ENCODE measurements at places on chromosomes 4 and X.

GRCh38 chr4:113496698-113497097 lies 264.8 kb downstream of the CAMK2D start:
- DNase-seq, result no peak

- DNase-seq, result no peak
Observed at GRCh38 chr4:48944756-48945241, 38.2 kb upstream of the OCIAD2 start.

GRCh38 chrX:154025230-154025629 lies 5.5 kb upstream of the IRAK1 start:
- DNase-seq, result no peak

DNA sequence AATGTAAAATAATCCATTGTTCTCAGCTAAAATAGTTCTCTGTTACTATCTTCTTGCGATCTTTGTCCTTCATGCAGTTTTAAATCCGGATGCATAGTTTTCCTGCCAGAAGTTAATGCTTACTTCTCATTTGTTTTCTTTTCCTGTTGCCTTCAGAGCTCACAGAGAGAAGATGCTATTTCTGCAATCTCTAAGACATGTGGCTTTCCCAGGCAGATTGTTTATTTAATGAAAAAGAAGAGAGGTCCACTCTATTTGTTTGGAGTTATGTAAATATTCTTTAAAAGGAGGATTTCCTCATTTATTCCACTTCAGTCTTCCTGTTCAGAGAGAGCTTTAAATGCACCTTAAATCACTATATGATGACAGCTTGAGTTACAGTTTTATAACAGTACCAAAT lies 39.3 kb upstream of the HPGD start:
- DNase-seq, result no peak

DNA sequence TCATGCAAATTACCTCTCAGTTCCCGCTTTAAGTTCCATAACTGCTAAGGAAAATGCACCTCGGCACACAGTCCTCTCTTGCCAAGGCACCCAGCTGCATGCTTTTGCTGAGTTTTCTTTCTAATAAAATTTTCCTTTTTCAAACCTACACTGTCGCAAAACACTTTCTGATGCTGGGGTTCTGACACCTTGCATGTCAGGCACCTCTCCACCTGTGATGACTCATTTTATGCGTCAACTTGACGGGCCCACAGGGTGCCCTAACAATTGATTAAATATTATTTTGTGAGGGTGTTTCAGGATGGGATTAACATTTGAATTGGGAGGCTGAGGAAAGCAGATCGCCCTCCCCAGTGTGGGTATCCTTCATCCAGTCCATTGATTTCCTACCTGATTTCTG lies 291.0 kb upstream of the STS start:
- no peak for DNase-seq

- no peak for DNase-seq
Observed at GRCh38 chr4:71130827-71131603, 137.6 kb downstream of the DCK start.

DNA sequence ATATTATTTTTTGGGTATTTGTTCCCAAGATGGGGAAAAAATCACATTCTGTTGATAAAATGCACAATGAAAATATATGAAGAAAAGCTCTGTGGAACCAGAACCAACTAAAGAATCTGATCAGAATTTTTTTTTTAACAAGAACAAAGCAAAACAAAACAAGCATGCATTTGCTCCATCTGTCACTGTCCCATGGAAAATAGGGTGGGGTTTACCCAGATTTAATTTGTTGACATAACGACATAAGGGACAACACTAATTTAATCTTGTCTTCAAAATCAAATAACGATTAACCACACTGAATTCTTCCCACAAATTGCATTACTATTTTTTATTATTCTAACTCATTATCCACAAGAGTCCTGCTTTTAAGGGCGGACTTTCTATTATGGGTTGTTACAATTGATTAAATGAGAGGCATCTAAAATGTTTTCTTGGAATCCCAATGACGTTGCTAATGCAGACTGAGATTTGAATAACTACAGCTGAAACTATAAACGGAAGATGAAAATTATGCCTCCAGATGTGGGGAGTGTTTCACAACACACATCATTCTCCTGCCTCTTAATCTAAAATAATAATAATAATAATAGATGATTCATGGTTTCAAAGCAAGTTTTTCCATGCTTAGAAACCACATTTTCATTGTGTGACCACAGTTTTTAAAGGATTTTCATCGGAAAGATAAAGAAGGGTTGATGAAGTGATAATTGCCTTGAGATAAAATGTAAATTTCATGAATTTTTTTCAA lies 307.0 kb upstream of the CPEB2 start:
- DNase-seq, result no peak

- DNase-seq, result no peak
Observed at GRCh38 chrX:109940411-109940810, 62.5 kb upstream of the TMEM164 start.

- no peak for DNase-seq
Observed at GRCh38 chrX:47191806-47192401, 1.7 kb upstream of the UBA1 start.

DNA sequence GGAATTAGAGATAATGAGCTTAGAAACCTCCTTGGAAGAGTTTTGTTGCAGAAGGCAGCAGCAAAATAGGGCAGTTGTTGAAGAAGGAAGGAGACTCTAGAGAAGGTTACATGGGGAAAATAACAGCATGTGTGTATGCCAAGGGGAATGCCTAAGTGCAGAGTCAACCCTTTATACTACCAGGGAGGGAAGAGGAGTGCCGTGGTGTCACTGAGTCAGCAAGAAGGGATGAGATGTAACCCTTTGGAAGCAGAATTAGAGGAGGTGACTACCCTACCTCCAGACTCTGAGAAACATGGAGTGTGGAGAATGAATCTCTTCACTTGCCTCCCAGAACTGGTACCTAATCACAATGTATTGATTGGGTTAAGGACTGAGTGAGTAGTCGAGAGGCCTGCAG lies 6.7 kb upstream of the GABRE start:
- DNase-seq, result no peak

DNA sequence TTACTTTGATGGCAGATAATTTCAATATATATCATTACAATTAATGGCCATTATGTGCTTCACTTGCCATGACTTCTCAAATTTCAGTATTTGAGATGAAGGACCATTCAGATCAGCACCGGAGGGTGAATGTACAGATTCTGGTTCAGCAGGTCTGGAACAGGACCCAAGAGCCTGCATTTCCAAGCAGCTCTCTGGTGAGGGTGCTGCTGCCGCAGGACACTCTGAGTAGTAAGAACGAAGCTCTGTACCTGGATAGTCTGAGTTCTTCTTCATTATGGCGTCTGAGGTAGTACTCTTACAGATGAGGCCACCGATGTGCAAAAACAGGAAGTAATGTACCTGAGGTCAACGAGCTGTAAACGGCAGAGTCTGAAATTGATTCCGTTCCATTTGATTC lies 228.2 kb downstream of the FBXW7 start:
- DNase-seq, result no peak

GRCh38 chr4:112680996-112681395 lies 44.1 kb downstream of the LARP7 start:
- no peak for DNase-seq

- DNase-seq, result no peak
Observed at GRCh38 chr4:30256116-30256832, 463.9 kb upstream of the PCDH7 start.

DNA sequence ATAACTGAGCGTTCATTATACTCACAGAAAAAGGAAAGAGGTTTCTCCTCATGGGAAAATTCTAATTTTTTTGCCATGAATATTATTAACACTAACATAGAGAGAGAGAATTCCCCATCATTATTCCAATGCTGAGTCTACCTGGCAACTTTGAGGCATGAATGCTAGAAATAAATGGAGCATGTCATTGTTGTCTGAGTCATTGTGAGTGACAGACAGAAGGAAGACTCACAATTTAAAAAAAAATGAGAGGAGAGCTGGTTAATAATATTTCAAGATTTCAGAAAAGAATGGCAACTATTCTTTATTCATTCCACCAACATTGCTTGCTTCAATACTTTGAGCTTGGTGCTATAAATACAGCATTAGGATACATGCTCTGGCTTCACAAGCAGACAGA lies 170.4 kb upstream of the HS3ST1 start:
- no peak for DNase-seq

DNA sequence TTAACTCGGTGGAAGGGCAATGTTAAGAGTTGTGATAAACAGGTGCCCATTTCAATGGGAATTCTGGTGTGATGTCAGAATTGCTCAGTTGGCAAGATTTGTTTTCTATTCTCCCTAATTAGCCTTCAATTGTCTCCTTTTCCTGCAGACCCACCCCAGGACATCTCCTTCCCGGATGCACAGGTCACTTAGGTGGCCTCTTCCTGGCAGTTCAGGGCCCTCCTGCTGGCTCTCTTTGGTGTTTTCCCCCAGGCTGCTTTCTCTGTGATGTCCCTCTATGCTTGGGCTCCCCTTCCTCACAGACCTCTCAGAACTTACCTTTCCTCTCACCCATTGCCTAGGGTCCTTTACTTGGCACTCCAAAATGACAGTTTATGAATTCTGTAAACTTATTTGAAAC lies 126.3 kb downstream of the GPAT3 start:
- DNase-seq, result no peak

DNA sequence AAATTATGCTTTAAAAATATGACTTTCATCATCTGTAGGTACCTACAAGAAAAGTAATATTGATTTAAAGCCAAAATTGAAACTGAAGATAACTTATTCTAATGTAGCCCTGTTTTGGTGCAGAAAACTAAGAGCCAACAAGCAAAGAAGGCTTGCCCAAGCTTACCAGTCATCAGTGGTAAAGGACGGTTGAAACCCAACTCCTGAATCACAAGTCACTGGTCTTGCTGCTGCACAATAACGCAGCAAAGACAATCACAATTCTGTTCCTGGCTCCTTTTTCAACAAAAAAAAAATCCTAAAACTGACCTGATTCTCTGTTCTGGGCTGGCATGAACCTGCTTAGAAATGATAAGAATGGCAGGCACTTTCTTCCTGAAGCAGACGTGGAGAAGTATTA lies 34.5 kb downstream of the WDFY3 start:
- no peak for DNase-seq

GRCh38 chr4:13415068-13415785 lies 68.9 kb downstream of the RAB28 start:
- DNase-seq, result no peak

DNA sequence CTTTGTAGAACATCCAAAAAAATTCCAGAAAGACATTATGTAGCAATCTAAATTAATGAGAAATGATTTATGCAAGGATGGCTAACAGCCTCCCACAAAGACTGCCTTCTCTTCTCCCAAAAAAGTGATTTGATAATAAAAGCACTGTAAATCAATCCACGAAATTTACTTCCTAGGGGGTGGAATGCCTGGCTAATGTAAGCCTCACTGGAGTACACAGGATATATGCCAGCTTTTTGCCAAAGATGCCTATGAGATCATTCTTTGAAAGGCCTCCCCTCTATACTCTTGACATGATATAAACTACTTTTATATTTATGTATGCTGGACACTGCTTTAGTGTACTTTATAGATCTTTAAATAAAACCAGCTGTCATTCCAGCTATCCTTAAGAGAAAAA lies 211.1 kb downstream of the ADAMTS3 start:
- DNase-seq, result no peak

DNA sequence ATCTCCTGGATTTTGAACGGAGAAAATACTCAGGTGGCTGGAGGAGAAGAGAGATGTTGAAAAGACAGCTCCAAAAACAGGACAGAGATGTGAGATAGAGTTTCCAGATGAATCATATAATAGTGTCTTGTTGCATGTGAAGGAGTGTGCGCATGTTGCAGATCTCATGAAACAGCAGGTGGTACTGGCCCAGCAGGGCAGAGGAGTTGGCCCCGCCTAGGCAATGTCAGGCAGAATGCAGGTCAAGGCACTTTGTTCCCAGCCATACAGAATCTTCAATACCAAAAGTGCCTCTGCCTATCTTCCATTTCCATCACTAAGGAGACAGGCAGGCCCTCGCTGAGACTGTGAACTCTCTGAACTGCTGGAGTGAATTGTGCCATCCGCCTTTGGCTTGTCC lies 63.9 kb upstream of the FAT1 start:
- no peak for DNase-seq

GRCh38 chr4:110837896-110838450 lies 215.1 kb upstream of the PITX2 start:
- DNase-seq, result no peak

DNA sequence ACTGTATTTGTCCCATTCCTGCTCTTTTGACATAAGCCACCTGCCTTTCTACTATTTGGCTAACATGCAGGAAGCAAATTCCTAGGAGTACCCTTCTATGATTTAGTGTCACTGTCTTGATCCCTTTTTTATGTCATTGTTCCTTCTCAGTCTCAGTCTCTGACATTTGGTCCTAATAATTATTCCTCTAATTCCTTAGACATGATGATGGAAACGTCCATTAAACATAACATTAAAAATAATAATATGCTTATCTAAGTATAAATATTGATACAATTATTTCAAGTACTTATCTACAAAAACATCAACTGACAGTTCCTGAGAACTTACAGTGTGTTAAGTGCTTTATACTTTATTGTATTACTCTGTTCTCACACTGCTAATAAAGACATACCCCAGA lies 857.0 kb upstream of the LCORL start:
- DNase-seq, result no peak

- no peak for DNase-seq
Observed at GRCh38 chr4:65893271-65893670, 223.0 kb upstream of the EPHA5 start.

GRCh38 chrX:41405551-41405950 lies 41.6 kb upstream of the NYX start:
- DNase-seq, result peak; percentile 53

DNA sequence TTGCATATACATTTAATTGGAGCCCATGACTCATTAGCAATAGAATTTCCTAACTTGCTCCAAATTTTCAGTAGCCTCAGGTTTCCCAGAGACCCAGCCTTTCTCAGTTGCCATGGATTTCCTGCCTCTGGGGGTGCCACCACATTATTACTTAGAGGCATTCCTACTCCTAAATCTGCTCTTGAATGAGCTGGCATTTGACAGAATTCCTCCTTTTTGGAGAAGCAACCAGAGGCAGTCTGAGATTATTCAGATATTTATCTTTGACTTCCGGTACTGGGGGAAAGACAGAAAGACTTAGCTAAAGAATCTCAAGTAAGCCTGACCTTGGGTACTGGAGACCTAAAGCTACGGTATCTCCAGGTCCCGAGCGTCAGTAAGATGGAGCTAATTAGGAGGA lies 76.3 kb downstream of the DCHS2 start:
- no peak for DNase-seq

- DNase-seq, result no peak
Observed at GRCh38 chr4:107391630-107392028, 328.4 kb downstream of the PAPSS1 start.

DNA sequence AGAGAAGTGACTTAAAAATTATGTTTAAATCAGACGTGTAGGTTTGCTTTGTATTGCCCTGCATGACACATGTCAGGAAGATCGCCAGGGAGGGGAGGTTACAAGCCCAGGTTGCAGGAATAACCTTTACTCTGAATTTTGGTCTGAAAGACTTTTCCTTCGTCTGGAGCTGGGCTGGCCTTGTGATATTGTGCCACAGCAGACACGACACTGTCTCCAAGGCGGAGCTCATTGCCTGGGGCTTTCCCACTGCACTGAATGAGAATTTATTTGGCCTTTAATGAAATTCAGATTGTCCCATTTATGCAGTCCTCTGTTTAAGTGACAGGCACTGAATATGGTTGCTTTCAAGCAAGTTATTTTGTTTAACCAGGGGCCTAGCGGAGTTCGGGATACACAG lies 45.1 kb downstream of the RHOH start:
- no peak for DNase-seq
